Iris pigment epithelial cell (primary cell): ENCODE measurements at places on chromosomes 4 and X.

DNA sequence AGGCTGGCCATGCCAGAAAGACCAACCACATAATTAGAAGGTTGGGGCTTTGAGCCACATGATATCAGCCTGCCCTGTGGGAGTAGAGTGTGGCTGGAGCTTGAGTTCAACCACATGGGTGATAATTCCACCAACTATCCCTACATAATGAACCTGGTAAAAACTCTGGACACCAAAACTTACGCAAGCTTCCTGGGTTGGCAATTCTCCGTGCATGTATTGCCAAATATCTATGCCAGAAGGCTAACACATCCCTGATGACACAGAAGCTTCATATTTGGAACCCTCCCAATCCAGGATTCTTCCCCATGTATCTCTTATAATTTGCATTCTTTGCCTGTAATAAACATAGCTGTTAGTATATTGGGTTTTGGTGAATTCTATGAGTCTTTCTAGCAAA, 68.2 kb downstream of the FUNDC1 start:
- DNase-seq, result peak; percentile 14

GRCh38 chrX:132638313-132638712, 149.5 kb upstream of the MBNL3 start:
- no peak for DNase-seq

DNA sequence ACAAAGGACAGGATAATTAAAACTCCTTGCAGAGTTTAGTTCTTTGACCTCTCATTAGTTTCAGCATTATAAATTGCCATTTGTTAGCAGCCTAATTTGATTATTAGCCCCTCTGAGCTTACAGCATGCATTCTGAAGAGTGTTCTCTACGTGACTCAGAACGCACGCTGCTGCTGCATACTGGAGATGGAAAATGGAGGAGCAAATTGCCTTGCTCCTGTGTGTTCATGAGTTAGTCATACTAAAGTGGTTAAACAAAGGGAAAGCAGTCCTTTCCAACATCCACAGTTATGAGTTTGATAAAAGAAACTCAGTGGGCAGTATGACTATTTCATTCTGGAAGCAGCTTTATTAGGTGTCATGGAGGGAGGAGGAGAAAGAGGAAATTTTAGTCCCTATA, 922.5 kb downstream of the RPA4 start:
- DNase-seq, result peak; percentile 6

- DNase-seq, result no peak
These were observed 19.3 kb upstream of the MSMO1 start for GRCh38 chr4:165308166-165308565.

DNA sequence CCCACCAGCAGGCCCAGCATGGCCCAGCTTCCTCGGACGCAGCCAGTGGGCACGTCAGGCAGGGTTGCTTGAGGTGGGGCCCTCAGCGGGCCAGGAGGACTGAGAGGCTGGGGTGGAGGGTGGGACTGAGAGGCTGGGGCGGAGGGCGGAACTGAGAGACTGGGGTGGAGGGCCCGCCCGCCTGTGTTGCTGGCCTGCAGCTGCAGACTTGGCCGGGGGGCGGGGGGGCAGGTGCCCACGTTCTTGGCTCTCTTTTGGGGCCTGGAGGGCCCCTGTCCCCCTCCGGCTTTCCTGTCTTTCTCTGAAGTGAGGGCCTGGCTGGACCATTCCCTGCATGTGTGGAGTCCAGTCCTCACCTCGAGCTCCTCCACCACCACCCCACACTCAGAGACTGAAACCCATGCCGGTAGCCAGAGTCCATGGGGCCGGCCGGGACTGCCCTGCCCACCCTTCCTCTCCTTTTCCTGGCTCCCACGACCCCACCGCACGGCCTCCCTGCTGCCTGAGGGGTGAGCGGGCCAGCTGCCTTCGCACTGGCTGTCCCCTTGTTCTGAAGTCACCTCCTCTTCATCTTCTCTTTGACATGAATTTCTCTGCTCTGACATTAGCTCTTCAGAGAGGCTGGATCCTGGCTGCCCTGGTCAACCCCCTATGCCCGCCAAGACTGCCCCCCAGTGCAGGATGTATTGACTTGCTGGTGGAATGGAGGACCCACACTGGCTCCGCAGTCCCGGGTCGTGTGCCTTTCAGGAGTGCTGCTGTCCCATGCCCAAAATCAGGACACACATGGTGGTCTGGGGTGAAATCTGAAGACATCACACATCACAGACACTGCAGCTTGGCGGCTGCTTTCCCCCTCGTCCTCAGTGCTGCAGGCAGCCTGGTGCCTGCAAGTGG, 10.1 kb upstream of the NKX1-1 start:
- DNase-seq, result no peak

- peak; percentile 21 for DNase-seq
These were observed 10.8 kb upstream of the RHOH start for GRCh38 chr4:40185830-40186664.

DNA sequence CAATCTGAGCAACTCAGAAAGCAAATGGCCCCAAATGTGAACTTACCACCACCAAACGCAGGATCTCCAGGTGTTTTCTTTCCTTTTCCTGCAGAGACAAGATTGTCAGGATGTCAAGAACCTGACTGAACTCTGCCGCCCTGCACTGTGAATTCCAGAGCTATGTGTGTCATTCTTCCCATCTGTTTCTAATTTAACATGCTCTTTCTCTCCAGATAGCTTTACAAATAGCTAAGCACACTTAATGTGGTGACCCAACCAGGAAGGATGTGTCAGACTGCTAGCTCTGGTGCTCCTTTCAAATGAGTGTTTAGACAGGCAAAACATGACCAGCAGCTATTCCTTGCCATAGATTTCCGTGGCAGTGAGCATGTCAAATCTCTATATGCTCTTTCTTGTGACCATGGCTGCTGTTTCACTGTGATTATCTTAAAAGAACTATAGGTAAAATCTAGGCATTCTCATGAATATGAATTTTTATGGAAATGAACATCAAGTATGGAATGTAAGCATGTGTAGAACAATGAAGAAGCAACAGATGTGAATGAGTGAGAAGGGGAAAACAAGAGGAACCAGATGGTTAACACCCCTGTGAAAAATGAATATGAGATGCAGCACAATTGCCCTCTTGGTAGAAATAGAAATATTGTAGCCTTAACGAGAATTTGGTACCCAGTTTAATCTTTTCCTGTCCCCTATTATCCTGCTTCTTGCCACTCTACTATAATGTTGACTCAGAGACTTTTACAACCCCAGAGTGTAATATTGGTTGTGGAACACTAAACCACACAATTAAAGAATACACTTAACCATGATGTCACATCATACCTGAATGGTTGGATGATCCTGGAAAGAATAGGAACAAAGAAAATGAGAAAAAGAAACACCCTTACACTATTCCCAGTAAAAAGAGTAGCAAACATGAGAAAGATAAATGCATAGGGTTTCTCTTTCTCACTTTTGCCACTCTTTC, 247.8 kb upstream of the DKK2 start:
- DNase-seq, result peak; percentile 96

- no peak for DNase-seq
These were observed 89.9 kb upstream of the MAOA start for GRCh38 chrX:43566170-43566569.

GRCh38 chr4:165656829-165657490, 216.1 kb upstream of the TLL1 start:
- no peak for DNase-seq

GRCh38 chrX:39214387-39215126, 413.3 kb downstream of the MID1IP1 start:
- DNase-seq, result no peak

- DNase-seq, result peak; percentile 39
These were observed 47.5 kb upstream of the RAP2C start for GRCh38 chrX:132266583-132267355.

GRCh38 chrX:21374163-21374993, at the start of gene CNKSR2:
Gene CNKSR2, plus strand, starts transcription at chrX:21374418. Its CDS starts 480 bp downstream, at chrX:21374898.
- DNase-seq, result peak; percentile 6

DNA sequence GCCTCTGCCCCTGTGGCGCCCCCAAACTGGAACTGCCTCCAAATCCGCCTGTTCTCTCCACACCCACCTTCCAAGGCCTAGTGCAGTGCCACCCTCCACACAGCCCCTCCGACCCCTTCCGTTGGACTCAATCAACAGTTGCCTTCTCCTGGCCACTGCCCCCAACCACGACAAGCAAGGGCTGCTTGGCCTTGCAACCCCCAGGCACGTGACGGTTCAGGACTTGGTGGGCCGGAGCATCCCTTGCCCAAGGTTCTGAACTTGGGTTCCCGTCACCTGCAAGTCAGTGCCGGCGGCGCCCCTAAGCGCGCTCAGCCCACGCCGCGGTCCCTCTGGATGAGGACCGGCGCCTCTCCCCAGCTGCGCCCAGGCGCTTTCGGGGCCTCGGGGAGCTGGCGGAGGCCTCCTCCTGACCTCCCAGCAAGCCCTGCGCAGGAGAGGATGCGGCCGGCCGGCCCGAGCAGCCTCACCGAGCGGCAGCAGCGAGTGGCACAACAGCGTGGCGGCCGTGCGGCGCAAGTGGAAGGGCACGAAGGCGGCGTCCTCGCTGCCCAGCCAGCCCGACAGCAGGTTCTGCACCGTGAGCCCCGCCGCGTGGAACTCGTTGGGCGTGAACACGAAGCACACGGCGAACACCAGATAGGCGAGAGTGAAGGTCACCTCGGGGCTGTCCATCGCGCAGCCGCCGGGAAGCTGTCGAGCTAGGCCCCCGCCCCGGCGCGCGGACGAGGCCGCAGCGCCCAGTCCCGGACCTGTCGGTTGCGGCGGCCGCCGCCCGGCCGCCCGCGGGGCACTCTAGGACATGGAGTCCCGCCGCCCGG, 750 bp downstream of the TMEM129 start:
- DNase-seq, result peak; percentile 77

DNA sequence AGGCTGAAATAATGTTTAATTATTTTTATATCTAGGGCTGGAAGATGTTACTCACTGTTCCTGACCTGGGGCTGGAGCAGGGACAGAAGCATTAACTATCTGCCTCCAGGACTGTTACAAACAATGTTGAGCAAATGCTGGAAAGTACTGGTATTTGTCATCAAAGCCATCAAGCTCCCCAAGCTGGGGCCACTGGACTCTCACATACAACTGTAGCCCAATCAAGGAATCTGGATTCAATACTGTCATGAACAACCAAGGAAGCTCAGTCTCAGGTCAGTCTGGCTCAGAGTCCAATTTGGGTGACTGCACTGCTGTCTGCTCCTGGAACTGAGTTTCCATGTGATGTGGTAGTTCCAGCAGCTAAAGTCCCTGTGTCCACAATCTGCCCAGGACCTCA, 50.4 kb downstream of the APOO start:
- DNase-seq, result no peak

- peak; percentile 34 for DNase-seq
These were observed 64.6 kb upstream of the SH3RF1 start for GRCh38 chr4:169335331-169335730.

DNA sequence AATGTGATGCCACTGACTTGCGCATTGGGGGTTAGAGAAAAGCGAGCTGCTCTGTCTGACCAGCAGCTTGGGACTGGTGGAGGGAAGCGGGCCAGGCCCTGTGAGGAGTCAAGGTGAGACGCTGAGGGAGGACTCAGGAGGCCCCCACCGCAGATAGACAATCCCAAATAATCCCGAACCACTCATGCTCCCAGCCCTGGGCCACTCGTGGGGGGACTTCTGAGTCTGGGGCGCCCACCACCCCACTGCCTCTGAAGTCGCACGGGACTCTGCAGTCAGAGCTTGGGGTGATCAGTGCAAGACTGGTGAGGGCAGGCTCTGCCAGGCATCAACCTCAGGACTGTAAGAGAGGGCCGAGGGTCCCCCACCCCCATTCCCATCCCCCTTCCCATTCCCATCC, 6.9 kb downstream of the MAGEA4 start:
- DNase-seq, result no peak
